ENCODE measurements at places on chromosomes 5 and 9. TPM values are rescaled to one million over a fixed set of nuclear protein-coding genes. Genes with fewer than 3 reads are reported as not detected.

Gene KCNIP1
- total RNA-seq = 0.27 TPM

Gene DNAH5
- total RNA-seq = 3.0 TPM

Gene GNA14
- total RNA-seq = 0.42 TPM

Gene PCDHGC3
- 88.4 TPM for total RNA-seq

Gene OR13D1
- total RNA-seq = not detected

Gene LCN10
- not detected for total RNA-seq

Gene SH3GL2
- total RNA-seq = 10.0 TPM

Gene SEMA5A
- 10.5 TPM for total RNA-seq

Gene SLC38A9
- total RNA-seq = 21.4 TPM

DNA sequence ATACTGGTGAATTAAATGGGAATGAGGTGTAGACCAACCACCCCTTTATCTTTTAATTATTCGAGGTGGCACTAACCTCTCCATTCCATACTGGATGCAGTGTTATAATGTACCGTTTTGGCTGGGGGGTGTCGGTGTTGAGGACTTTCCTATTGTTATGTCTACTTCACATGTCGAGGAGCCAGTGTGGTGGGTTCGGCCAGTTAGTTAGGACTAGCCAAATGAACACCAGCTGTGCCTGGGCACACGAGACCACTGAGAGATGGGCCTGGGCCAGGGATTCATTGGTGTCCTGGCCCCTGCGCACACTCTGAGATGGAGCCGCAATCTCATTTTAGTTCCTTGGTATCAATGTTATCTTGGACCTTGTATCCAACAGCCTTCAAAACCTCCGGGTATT lies 186.2 kb downstream of the CACNA1B start:
- DNase-seq = no peak

GRCh38 chr9:72952914-72953313 lies at the start of gene ALDH1A1:
ALDH1A1 (minus strand) TSS chr9:72953053; CDS start chr9:72953000, 53 bp downstream.
- DNase-seq = peak; percentile 4

- DNase-seq = no peak
Measured at GRCh38 chr5:107517185-107518033, 153.3 kb downstream of the EFNA5 start.

DNA sequence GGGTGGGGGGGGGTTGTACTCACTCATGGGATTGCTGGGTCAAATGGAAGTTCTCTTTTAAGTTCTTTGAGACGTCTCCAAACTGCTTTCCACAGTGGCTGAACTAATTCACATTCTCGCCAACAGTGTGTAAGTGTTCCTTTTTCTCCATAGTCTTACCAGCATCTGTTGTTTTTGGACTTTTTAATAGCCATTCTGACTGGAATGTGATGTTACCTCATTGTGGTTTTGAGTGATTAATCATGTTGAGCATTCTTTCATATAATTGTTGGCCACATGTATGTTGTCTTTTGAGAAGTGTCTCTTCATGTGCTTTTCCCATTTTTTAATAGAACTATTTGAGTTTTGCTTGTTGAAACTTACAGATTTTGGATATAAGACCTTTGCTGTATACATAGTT lies 94.9 kb upstream of the PLPPR1 start:
- DNase-seq = peak; percentile 39

- no peak for DNase-seq
Measured at GRCh38 chr9:5375091-5375490, 35.4 kb upstream of the RLN1 start.

DNA sequence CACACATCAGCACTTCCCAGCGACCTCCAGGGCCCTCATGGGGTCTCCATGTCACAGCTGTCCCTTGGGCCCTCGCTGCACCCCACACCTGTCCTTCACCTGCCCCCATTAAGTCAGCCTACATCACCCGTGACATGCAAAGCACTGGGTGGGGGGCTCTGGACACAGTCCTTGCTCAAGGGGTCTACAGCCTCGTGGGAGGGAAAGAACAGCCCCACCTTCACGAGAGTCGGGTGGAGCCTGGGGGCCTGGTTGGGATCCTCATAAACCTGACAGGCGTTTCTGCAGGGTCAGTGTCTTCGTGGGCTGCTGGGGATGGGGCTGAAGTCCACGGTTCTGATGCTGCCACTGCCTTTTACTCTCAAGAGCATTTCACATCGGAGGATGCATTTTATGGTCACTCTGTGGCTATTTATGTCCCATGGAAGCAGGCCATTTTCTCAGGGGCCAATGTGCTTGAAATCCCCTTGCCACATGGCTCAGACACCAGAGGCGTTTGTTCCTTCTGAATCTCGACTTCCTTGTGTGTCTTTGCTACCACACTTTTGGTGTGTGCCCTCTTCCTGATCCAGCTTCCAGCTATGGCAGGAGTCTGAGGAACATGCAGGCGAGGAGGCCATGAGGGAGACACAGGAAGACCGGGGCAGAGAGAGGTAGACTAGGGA lies at the start of gene OR2V1:
TSS of gene OR2V1 (minus strand) at position 338 of the 665 bp plus-strand sequence. CDS start 5,865 bp downstream, outside the sequence.
- DNase-seq = no peak

GRCh38 chr9:90508940-90509339 lies 133.7 kb downstream of the DIRAS2 start:
- peak; percentile 2 for DNase-seq

DNA sequence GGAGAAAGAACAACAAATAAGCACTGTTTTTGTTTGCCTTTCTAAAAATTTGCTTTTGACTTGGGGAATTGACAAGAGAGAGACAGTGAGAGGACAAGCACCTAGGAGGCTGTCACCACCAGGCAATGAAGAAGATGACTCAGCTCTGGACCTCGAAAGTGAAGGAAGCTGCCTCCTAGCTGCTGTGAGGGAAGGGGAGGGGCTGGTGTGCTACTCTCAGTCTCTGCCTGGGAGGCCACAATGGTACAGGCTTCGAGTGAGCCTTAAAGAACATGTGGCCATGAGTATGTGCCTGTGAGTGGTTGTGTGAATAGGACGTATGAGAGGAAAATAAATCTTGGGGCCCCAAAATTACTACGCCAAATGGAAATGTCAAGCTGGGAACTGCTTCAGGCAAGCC lies 7.1 kb upstream of the PLK2 start:
- peak; percentile 80 for DNase-seq

GRCh38 chr5:133356984-133357421 lies 255.3 kb downstream of the FSTL4 start:
- DNase-seq = no peak

- DNase-seq = no peak
Measured at GRCh38 chr9:68470634-68471033, 70.0 kb downstream of the TMEM252 start.

- DNase-seq = no peak
Measured at GRCh38 chr9:133502112-133502511, 22.6 kb downstream of the MYMK start.

GRCh38 chr9:137307255-137308056 lies 5.4 kb upstream of the NRARP start:
- no peak for DNase-seq

- no peak for DNase-seq
Measured at GRCh38 chr9:98780059-98780749, 16.2 kb downstream of the ANKS6 start.

GRCh38 chr9:116383936-116384335 lies 230.3 kb downstream of the PAPPA start:
- peak; percentile 13 for DNase-seq

DNA sequence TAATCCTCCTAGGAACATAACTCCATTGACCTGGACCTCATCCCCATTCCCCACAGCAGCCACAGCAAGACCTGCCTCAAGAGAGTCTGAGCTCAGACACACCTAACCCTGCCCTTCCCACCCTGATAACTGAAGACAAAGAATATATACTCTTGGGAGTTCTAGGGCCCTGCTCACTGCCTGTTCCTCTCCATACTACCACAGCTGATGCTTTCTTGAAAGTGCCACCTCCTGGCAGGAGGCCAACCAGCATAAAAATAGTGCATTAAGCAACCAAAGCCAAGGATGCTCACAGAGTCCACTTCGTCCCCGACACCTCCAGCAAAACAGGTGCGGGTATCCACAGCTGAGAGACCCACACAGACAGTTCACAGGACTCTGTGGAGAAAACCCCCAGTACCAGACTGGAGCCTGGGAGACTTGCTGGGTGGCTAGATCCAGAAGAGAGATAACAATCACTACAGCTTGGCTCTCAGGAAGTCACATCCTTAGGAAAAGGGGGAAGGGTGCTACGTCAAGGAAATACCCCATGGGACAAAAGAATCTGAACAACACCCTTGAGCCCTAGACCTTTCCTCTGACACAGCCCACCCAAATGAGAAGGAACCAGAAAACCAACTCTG lies 23.5 kb downstream of the FAM114A2 start:
- no peak for DNase-seq

DNA sequence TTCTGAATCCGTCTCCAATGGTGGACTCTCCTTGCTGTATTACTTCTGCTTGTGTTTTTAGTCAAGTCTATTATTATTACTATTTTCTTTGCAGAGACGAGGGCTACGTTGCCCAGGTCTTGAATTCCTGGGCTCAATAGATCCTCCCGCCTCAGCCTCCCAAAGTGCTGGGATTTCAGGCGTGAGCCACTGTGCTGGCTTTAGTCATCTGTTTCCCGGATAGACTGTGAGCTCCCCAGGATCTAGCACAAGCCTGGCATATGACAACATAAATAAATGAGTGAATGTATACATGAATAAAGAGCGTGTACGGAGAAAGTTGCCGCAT lies 439 bp upstream of the DDX46 start:
- DNase-seq = no peak

GRCh38 chr9:91839926-91840465 lies 110.0 kb downstream of the ROR2 start:
- DNase-seq = no peak

- peak; percentile 39 for DNase-seq
Measured at GRCh38 chr5:167582283-167582682, 709.2 kb upstream of the WWC1 start.

DNA sequence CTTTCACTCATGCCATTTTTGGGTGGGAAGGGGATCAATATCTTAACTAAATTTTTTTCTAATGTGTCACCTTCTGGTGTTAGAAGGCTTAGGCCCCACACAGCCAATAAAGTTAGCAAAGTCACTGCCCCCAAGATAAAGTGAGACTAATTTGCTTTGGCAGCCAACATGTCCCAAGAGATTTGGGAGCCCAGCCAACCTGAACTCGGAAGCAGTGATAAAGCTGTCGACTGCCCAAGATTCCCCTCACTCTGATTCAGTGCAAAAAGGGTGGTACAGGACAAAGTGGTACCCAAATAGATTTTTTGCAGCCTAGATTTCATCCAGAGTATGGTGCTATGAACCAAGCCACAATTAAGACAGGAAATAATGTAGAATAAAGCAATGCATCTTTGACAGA lies 572.5 kb upstream of the ARRDC3 start:
- DNase-seq = peak; percentile 30

- DNase-seq = no peak
Measured at GRCh38 chr5:148831590-148832565, 5.5 kb downstream of the ADRB2 start.

DNA sequence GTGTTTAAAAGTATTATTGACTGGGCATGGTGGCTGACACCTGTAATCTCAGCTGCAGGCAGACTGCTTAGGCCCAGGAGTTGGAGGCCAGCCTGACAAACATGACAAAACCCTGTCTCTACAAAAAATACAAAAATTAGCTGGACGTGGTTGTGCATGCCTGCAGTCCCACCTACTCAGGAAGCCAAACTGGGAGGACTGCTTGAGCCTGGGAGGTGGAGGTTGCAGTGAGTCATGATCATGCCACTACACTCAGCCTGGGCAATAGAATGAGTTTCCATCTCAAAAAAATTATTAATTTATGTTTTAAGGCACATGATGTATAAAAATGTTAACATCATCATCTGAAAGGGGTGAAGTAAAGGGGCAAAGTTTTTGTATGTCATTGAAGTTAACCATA lies 49.7 kb upstream of the FNIP1 start:
- no peak for DNase-seq

DNA sequence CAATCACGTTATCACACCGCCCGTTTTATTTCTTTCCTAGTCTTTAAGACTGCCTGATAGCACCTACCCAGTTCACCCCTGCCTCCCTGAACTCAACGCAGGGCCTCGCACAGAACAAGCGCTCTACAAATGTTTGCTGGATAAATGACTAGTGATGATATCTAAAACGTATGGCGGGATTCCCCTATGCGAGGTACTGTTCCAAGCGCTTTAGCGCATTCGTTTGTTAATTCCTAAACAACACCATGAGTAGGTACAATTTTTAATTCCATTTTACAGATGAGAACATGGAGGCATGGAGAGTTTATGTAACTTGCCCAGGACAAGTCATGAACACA lies 6.6 kb downstream of the POU4F3 start:
- no peak for DNase-seq

DNA sequence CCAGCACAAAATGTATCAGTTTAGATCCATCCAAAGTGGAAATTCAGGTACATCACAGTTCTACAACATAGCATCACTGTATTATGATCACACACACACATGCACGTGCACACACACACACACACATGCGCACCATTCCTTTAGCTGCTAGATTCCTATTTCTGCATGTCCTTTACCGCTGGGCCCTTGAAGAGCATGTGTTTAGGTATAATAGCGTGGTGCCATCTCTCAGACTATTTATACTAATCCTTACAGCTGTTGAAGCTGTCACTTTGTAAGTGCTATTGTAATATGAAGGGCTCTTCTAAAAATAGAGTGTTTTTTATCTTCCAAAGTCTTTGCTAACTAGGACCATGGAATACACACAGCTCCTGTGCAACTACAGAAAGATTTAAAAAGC lies 308.8 kb upstream of the TRPC7 start:
- no peak for DNase-seq

DNA sequence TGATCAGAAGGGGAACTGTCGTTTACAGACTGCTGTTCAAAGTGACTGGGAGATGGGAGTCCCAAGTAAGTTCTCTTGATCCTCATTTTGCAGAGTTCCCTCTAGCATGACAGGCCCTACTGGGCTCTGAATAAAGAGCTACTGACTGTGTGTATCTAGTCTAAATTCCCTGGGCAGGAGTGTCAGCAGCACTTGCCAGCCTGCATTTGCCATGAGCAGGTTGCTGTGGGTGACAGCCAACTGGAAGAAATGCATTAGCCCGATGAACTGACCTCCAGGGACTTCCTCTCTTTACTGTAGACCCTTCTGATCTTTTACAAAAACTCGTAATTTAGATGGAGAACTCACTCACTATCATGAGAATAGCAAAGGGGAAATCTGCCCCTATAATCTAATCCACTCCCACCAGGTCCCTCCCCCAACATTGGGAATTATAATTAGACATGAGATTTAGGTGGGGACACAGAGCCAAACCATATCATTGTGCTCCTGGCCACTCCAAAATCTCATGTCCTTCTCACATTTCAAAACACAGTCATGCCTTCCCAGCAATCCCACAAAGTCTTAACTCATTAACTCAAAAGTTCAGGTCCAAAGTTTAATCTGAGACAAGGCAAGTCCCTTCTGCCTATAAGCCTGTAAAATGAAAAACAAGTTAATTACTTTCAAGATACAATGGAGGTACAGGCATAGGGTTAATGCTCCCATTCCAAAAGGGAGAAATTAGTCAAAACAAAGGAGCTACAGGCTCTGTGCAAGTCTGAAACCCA lies 78.9 kb upstream of the CXCL14 start:
- no peak for DNase-seq

- peak; percentile 99 for DNase-seq
Measured at GRCh38 chr5:52922384-52922783, 66.8 kb upstream of the ITGA2 start.

DNA sequence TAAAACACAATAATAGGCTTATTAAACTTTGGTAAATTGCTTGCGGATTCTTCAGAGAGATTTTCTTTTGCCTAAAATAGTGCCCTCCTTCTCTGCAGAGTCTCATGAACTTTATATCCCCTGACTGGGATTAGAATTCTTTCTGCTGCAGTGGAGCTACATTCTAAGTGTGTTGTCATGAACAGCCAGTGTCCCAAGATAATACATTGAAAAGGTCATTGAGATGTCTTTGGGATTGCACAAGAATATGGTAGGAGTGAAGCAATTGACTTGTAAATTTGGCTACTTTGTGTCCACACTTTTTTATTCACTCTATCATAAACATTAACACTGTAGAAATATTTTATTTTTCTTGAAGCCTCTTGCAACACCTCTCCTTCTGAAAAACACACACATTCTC lies 604.5 kb downstream of the GABRG2 start:
- no peak for DNase-seq
